ENCODE measurements at places on chromosomes 4 and X.

GRCh38 chr4:98527534-98528269 lies 130.7 kb downstream of the TSPAN5 start:
- no peak for DNase-seq

DNA sequence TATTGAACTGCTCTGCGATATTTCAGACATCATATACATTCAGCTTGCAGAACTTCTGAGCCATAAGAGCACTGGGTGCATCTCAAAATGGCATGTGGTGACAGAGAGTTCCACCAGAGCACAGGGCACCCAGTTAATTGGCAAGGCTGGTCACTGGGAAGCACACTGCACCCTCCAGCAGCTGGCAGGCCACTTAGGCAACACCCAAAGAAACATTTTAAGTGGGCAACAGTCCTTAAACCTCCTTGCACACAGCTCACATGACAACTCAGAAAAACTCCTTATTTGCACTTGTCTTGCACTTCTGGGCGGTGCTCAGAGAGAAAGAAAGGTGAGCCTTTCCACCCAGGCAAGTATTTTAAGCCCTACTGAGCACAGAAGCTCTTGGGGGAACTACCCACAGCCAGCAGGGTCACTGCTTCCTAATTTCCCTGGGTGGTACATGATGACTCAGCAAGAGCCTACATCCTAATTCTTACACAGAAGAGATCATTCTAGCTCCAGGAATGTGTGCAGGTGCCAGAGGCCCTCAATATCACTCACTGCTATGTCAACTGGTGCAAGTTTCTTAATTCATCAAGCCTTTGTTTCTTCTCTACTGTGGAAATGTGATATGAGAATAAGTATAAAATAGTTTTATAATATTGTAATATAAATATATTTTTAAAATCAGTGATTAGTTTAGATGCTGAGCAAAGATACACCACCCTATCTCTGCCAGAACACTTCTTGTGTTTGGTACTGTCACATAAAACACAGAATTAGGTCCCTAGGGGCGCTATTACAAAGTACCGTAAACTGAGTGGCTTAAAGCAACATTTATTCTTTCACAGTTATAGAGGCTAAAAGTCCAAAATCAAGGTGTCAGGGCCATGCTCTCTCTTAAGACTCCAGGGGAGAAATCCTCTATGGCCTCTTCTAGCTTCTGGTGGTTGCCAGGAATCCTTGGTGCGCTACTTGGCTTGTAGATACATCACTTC lies 155.1 kb upstream of the PPARGC1A start:
- no peak for DNase-seq

DNA sequence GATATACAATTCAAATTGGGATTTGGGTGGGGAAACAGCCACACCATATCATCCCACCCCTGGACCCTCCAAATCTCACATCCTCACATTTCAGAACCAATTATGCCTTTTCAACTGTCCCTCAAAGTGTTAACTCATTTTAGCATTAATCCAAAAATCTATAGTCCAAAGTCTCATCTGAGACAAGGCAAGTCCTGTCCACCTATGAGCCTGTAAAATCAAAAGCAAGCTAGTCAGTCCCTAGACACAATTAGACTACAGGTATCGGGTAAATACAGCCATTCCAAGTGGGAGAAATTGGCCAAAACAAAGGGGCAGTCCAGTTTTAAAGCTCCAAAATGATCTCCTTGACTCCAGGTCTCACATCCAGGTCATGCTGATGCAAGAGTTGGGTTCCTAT lies 128.0 kb downstream of the NBDY start:
- DNase-seq, result no peak

DNA sequence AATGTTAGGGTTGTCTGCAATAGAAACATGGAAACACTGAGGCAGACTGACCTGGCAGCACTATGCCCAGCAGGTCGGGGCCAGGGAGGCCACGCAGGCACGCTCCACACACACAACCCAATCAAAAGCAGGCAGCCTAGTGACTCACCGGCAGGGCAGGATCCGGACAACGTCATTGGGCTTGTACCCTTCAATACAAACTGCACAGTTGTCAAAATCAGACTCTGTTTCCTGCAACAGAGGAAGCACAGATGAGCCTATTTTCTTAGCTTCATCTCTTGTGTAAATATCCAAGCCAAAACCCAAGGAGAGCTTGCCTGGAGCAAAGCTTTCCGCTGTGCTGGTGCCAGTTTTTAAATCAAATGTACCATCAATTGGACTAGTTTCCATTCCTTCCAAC lies 185.8 kb downstream of the RNF150 start:
- DNase-seq, result no peak

GRCh38 chr4:114684462-114684861 lies 85.9 kb downstream of the UGT8 start:
- DNase-seq, result no peak

- no peak for DNase-seq
These were observed 178.5 kb downstream of the GABRB1 start for GRCh38 chr4:47209833-47210232.

GRCh38 chrX:10022580-10023245 lies 55.6 kb downstream of the CLDN34 start:
- DNase-seq, result no peak

- DNase-seq, result no peak
These were observed 21.6 kb upstream of the C4orf54 start for GRCh38 chr4:99679204-99679603.

DNA sequence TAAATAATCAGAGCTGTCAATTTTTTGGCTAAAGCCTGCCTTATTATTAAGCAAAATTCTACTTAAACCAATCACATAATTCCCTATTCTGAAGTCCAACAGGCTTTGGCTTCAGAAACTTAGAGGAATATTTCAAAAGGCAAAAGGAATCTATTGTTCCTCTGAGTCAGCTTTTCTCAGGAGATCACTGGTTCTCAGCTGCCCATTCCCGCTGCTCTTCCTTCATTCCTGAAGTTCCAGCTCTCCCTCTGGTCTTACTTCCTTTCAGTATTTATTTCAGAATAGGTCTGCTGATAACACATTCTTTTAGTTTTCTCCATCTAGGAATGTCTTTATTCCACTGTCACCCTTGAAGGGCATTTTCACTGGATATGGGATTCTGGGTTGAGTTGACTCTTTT lies 133.7 kb downstream of the SOWAHB start:
- no peak for DNase-seq
